ENCODE measurements at places on chromosomes 11 and 22. TPM values are rescaled to one million over a fixed set of nuclear protein-coding genes. Genes with fewer than 3 reads are reported as not detected.

Gene RAG2
- total RNA-seq: 0.10 TPM

Gene FBLN1
- 143 TPM for total RNA-seq

Gene ZC3H7B
- total RNA-seq: 62.0 TPM

Gene OR5AN1
- not detected for total RNA-seq

Gene PDGFB
- 78.0 TPM for total RNA-seq

Gene RPL27A
- total RNA-seq: 1,115 TPM

Gene YPEL4
- total RNA-seq: not detected

Gene PHLDA2
- total RNA-seq: 195 TPM

Gene NFAM1
- 0.41 TPM for total RNA-seq

Gene MS4A12
- total RNA-seq: not detected

Gene NXPE4
- not detected for total RNA-seq

Gene HBG1
- total RNA-seq: 2.3 TPM

Gene FOLR3
- total RNA-seq: not detected

Gene PRR33
- total RNA-seq: not detected

Gene PTPN5
- total RNA-seq: not detected

Gene CRYBB1
- not detected for total RNA-seq

Gene MIAT
- total RNA-seq: 0.33 TPM

Gene ZNRF3
- total RNA-seq: 7.3 TPM

Gene IGSF22
- not detected for total RNA-seq

Gene SLC43A3
- total RNA-seq: 8.6 TPM

Gene MRPL16
- total RNA-seq: 41.8 TPM

Gene OR2AT4
- total RNA-seq: not detected

Gene PPP2R5B
- total RNA-seq: 14.0 TPM

Gene OR52A1
- not detected for total RNA-seq

Gene TBX1
- 91.7 TPM for total RNA-seq

Gene OR4C15
- total RNA-seq: not detected

Gene DDTL
- total RNA-seq: not detected

Gene VPREB1
- total RNA-seq: not detected

Gene HEPN1
- total RNA-seq: not detected

Gene TM7SF2
- 85.4 TPM for total RNA-seq

Gene TSSK2
- total RNA-seq: not detected

Gene TRIM49C
- total RNA-seq: not detected

Gene VPREB3
- not detected for total RNA-seq

All from Panc1 (cell line).